Stimulated activated CD8-positive, alpha-beta memory T cell treated with anti-CD3 and anti-CD28 coated beads, Interleukin-7, amount 100 ng/mL, for 4 hours (primary cell): ENCODE measurements at places on chromosomes 2 and 18.

GRCh38 chr2:174682007-174682577, 82.2 kb downstream of the CHRNA1 start:
- DNase-seq, result no peak

GRCh38 chr2:8506746-8507145, 175.1 kb upstream of the ID2 start:
- no peak for DNase-seq

GRCh38 chr18:60246606-60247005, 126.0 kb downstream of the MC4R start:
- DNase-seq, result no peak

GRCh38 chr2:10048501-10049171, 5.3 kb downstream of the KLF11 start:
- no peak for DNase-seq

GRCh38 chr2:11411768-11412448, 54.1 kb downstream of the E2F6 start:
- no peak for DNase-seq

- no peak for DNase-seq
Measured at GRCh38 chr2:81213598-81213997, 909.0 kb upstream of the LRRTM1 start.

GRCh38 chr2:222884114-222884771, 23.4 kb downstream of the ACSL3 start:
- no peak for DNase-seq

- DNase-seq, result no peak
Measured at GRCh38 chr2:232761301-232761907, 15.0 kb downstream of the KCNJ13 start.

DNA sequence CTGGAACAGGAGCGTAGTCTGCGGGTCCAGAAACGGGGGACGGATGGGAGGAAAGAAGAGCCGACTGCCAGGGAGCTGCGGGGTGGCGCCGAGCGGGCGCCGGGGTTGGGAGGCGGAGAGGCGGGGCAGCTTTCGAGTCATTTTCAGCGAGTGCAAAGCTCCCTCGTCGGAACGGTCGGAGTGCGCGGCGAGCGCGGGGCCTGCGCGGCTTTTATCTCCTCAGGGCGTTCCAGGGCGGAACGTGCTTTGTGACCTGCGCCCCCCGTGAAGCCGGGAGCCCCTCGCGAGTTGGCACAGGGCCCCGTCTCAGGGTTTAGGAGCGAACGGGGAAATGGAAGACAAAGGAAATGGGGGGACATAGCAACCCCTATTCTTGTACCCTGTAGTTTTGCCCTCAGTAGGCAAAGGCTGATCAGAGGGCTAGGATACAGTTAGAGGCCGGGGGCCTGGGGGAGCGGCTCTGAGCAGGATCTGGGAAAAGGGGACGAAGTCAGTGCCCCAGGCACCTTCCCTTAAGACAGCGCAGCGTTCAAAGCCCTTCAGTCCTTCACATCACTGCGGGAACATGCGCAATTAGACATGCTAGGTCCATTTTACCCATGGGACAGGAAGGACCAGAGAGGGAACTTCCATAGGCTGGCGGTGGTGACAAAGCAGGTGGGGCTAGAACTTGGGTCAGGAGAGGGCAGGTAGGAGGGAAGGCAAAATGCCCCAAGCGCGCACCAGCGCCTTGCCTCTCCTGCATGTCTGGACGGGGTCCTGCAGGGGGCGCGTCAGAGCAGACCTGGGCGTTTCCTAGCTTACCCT, 60.1 kb upstream of the IL1RL1 start:
- DNase-seq, result peak; percentile 44

GRCh38 chr2:149164296-149164695, 125.8 kb downstream of the LYPD6B start:
- no peak for DNase-seq

DNA sequence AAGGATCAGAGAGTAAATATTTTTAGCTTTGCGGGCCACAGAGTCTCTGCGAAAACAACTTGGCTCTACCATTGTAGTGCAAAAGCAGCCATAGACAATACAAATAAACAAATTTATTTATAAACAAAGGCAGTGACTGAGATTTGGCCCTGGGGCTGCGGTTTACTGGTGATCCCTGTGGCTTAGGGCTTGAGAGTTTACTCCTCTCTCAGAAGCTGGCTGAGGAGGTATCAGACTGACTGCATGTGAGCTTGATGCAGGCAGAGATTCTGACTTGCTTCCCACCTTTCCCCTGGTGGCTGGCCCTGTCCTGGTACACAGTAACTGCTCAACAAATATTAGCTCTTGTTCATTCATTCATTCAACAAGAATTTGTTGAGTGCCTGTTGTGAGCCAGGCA, 81.5 kb downstream of the PRKCE start:
- no peak for DNase-seq

DNA sequence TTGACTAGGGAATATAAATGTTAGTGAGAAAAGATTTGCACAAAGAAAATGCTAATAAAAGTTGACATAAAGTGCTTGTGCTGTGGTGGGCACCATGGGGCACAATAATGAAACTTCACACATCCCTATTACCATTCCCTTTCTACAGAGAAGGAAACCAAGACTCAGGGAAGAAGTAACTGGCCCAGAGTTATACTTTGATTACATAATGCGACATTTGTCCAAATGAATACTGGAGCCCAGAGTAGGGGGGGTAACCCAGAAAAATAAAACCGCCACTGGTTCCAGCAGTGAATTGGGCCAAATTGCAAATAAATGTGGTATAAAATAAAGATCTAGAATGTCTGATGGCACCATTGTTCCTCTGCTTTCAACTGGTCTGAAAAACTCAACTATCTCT, 106.1 kb upstream of the PPP1CB start:
- DNase-seq, result no peak

GRCh38 chr2:127537644-127538043, 2.2 kb downstream of the MYO7B start:
- DNase-seq, result no peak

DNA sequence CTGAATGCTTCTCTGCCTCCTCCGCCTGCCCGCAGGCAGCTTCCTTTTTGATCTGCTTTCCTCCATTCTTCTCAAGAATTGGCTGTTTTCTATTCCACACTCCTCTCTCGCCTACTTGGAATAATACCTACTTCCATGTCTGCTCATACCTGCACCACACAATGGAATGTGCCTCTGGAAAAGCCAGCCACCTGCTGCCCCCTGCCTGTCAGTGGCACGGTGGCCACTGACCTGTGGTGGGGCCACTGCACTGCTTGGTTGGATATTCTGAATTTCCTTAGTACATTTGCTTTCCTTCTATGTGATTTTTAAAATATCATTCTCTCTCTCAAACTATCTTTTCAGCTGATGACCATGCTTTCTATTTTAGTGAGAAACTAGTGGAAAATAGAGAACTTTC, 406.9 kb downstream of the DCDC2C start:
- no peak for DNase-seq

DNA sequence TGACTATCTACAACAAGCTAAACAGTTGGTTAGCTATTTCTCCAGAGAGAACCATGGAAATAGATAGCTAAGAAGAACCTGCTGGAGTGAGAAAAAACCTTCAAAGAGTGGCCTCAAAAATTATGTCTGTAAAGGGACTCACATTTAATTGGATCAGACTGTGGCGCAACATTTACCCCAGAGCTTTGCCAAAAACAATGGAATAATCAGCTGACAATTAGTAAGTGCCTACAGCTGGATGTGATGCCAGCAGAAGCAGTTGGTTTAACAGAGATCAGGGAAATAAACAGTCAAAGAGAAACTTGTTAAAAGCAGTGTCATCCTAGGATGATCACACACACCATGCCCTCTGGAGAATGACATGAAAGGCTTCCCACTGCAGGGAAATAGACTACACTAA, 310.7 kb downstream of the CLIP4 start:
- DNase-seq, result no peak

GRCh38 chr2:156311976-156312375, 20.5 kb downstream of the NR4A2 start:
- no peak for DNase-seq

- no peak for DNase-seq
Measured at GRCh38 chr2:200467806-200468681, 41.8 kb downstream of the KCTD18 start.

- no peak for DNase-seq
Measured at GRCh38 chr2:207235621-207236020, 69.9 kb upstream of the KLF7 start.

DNA sequence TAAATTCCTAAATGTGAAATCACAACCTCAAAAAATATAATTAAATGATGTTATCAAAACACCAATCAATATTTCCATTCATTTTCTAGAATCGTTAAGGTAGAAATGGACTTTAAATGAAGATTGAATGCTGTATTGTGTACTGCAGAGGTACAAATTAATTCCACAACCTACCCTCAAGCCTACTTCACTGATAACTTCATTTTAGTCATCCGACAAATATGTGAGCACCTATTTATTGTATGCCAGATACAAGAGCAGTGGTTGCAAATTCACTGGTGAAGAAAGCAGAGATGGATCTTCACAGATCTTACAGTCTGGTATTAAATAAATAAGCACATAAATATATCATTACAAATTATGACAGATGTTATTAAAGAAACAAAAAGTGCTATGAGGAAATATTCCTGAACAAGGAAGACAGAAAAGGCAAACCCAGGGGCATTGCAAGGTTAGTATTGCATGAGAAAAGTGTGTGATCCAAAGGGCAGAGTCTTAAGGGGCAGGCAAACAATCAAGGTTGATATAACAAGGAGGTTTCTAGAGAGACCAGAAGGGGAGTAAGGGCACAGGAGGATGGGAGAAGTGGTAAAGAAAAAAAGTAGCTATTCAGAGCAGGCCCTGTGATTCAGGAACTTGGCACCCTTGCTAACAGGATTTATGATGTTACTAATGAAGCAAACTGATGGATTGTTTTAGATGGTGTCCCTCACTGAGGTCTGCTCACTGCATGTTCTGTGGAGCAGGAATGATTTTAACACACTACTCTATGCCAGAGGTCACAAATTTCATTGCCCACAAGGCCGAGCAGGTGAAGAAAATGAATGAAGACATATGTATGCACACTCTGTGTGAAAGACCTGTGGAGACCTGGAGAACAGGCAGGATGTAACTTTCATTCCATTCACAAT, 128.0 kb upstream of the CCDC150 start:
- DNase-seq, result no peak

DNA sequence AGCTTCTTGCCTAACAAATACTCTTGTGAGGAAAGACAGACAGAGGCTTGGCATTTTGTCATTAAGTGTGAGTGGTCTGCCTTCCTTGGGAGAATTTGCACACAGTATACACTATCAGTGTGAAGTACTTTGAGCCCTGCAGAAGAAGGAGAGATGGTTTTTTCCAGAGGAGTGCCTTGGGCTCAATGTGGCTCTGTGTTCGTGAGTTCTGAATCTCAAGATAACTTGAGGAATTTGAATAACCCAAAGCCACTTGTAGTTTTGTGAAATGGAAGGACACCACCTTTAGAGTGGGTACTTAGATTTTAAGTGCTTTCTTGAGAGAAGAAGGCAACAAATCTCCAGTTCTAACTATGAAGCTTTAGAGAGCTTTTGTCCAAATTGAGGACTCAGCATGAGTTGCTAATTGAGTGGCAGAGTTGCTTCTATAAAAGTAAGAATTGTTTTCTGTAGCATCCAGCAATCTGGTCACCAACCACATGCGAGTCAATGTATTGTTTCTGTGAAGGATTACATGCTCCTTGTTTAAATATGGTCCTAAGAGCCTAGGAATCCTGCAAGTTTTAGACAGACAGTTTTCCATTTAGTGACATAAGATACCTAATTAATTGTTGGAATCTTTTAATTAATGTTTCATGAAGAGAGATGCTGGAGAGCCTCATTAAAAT, 68.3 kb downstream of the BABAM2 start:
- DNase-seq, result no peak
